Activated gamma-delta T cell treated with anti-CD3 and anti-CD28 coated beads, Interleukin-2, amount 50 U/mL, for 16 hours (primary cell): ENCODE measurements at places on chromosomes 12 and 14.

DNA sequence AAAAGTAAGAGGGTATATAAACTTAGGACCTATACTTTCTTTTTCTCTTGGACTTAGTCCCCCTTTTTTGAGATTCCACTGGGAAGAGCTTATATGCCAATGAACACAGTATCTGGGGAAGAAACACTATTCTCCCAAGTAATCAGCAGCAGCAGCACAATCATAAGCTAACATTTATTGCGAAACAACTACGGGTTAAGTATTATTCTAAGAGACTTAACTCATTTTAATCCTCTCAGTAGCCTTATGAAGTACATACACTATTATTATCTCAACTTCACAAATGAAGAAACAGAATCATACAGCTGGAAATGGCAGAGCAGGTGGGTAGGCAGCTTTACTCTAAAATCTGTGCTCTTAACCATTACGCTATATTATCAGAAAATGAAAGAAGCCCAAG, 27.9 kb downstream of the BAZ2A start:
- DNase-seq: no peak

- no peak for DNase-seq
Measured at GRCh38 chr14:85867450-85867849, 337.5 kb downstream of the FLRT2 start.

DNA sequence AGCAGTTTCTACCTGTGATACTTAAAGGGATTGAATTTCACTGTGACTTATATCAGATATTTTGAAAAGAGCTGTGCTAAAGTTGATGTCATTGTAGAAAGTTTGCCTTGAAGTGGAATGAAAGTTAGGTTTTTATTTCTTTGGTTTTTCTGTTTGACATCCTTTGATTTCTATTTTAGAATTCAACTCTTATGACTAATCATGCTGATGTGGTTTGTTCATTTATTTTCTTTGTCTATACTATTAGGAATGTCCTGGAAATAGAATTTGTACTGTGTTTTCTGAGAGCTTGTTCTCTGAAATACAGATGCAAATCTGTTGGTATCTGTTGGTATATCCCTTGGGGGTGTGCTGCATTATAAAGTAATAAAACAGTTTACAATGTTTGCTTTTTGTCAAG, 3.3 kb downstream of the CNOT2 start:
- no peak for DNase-seq

DNA sequence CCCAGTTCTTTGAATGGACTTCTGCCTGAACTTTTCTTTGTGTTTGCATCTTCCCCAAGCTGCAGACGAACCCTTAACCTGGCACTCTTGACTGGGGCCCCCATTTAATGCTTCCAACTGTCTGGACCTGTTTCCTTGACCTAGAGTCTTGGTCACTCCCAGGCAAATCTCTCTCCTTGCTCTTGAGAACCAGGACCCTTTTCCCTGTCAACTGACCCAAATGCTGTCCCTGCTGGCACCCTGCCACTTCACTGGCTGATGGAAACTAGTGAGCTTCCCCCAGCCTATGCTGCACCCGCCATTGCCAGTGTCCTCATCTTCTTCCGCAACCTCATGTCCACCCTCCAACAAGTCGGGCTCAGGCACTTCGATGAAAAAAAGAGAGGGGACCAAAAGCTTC, 79.5 kb downstream of the PRIMA1 start:
- DNase-seq: no peak

DNA sequence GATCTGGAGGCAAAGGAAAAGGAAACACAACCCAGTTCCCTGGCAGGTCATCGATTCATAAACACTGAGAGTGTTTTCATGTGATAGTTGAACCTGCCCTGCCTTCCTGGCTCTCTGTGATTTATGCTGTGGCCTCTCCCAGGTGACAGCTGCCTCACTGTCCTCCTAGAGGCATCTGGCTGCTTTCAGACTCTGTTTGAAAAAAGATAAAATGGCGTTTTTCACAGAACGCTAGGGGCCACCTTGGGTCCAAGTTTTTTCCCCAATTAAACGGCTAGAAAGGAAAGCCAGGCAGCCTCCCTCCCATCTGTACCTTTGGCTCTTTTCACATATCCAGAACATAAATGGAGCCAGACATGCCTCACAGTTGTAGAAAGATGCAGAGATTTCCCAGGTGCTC, 252.6 kb upstream of the CCDC196 start:
- DNase-seq: no peak

DNA sequence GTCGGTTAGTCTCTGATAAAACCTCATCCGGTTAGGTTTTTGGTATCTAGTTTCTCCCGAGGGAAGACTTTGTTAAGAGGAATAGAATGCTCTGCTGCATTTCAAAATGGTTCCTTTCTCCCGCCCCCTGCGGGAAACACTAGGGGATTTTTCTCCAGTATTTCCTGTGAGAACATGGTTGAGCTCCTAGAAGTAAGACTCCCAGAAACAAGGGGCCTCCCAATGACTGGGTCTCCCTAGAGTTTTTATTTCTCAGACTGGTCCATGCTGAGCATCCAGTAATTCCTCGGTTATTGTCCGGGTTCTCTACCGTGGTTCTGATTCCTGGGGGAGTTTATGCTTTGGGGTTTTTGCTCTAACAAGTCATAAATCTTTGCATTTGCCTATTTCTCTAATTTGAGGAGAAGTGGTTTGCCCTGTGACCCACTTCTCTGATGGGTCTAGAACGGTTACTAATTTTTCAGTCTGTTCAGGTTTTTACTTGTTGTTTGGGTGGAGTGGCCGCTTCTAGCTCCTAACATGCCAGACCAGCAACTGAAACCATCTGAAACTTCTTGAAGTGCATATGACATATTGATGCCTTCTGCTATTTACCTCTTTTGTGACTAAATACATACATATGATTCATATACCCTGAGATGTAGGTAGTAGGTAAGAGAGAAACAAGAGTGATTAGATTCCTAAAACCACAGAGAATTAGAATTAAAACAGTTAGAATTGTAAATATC, 25.1 kb downstream of the TESPA1 start:
- no peak for DNase-seq

DNA sequence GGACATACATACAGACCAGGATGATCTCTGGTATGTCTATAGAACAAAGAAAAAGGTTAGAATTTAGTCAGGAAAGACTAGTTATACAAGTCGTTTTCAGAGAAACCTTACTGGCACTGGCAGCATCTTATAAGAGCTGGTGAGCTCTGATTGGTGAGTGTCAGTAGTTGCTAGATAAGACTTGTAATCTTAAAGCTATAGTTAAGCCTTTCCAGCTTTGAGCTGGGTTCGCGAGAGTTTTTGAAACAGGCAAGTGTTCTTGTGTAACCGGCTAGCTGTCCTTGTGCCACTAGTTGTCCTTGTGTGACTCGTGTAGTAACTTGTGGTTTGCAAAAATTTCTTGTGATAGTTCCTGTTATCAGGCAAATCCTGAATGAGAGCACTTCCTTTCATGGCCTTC, 740.9 kb downstream of the GALC start:
- no peak for DNase-seq
